ENCODE measurements at places on chromosomes 16 and 17.
A peak's percentile ranks its signal among the peaks of the same experiment; 100 is the strongest.

DNA sequence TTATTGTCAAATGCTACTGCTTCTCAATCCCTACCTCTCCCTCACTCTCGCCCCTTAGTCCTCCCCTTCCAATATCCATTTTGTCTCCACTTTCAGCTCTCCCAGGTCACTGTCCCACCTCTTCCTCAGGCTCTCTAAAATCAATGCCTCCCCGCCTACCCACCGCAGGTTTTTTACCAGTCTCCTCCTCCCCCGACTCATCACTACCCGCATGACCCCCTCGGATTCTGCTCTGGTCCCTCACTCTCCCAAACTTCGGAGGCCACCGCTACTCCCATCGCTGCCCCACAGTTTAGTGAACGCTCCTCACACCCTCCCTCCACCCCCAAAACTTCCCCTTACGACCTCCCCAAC lies 513 bp downstream of the CRLF3 start:
- no peak for DNase-seq

- no peak for DNase-seq
Observed at GRCh38 chr16:80570106-80570478, 29.3 kb downstream of the DYNLRB2 start.

GRCh38 chr17:39095309-39095686 lies 56.1 kb downstream of the PLXDC1 start:
- DNase-seq: no peak

GRCh38 chr17:32915245-32915644 lies 12.7 kb upstream of the TMEM98 start:
- no peak for DNase-seq

GRCh38 chr17:80649200-80649644 lies 104.6 kb downstream of the RPTOR start:
- no peak for DNase-seq

- no peak for DNase-seq
Observed at GRCh38 chr17:13024016-13024415, 6.2 kb upstream of the ELAC2 start.

DNA sequence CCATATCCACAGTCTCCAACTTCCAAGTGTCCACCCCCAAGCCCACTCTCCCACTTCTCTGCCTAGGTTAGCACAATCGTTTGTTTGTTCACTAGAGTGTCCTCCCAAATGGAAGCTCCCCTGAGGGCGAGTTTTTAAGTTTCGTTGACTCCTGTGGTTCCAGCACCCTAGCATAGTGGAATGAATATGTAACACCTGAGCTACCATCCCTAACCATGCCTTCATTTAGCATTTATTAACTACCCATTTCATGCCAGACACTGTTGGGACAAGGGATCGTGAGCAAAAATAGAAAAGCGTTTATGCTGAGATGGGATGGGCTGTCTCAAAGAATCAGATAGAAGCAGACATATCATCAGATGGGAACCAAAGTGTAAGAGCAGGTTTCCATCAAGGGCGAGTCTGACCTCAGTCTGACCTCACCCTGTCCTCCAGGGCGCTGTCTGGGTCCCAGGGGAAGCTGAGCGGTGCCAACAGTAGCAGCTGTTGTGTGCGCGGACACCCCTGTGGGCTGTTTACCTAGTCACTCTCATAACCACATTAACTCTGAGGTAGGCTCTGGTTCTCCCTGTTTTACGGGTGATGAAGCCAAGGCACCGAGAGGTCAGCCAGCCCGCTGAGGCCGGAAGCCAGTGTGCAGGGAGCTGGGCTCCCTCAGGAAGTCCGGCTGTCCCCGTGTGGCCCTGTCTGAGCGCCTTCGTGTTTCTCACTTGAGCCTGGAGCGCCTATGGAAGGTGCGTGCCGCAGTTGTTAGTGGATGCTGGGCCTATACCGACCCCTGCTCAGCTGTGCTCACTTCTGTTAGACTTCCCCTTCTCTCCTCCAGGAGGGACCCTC lies 6.2 kb downstream of the CNP start:
- DNase-seq: no peak

DNA sequence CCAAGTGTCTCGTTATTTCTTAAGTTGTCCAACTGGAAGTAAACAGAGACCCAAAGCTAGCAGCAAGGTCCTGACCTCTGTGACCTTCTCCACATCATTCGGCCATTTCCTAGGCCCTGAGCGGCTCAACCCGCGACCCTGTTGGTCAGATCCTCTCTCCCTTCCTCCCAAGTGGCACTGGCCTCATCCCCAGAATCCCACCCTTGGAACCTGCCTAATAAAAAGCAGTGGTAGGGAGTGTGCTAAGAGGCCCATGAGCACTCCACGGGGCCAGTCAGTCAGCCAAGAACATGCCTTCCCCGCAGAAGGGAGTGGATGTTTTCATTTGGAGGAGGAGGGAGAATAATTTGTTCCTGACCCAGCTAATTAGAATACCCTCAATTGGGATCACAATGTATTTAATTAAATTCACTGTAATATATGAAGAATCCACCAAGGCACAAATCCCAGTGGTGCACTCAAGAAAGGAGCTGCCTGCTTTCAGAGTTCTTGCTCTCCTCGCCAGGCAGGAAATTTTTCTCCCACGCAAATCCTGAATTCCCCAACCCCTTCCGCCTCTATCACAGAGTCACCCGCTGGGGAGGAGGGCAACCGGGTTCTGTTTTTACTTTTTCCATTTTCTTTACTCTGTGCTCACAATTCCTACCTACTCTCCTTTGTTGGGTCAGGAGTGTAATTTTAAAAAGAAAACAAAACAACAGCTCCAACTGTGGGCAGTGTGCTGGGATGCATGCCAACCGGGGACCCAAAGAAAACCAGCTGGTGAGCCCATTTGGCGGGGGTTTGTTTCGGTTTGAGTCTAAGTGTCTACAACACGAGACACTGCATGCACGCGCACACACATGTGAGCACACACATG lies 153.4 kb downstream of the ZFHX3 start:
- DNase-seq: no peak

- DNase-seq: peak; percentile 88
Observed at GRCh38 chr17:42553161-42553818, 567 bp downstream of the HSD17B1 start.

DNA sequence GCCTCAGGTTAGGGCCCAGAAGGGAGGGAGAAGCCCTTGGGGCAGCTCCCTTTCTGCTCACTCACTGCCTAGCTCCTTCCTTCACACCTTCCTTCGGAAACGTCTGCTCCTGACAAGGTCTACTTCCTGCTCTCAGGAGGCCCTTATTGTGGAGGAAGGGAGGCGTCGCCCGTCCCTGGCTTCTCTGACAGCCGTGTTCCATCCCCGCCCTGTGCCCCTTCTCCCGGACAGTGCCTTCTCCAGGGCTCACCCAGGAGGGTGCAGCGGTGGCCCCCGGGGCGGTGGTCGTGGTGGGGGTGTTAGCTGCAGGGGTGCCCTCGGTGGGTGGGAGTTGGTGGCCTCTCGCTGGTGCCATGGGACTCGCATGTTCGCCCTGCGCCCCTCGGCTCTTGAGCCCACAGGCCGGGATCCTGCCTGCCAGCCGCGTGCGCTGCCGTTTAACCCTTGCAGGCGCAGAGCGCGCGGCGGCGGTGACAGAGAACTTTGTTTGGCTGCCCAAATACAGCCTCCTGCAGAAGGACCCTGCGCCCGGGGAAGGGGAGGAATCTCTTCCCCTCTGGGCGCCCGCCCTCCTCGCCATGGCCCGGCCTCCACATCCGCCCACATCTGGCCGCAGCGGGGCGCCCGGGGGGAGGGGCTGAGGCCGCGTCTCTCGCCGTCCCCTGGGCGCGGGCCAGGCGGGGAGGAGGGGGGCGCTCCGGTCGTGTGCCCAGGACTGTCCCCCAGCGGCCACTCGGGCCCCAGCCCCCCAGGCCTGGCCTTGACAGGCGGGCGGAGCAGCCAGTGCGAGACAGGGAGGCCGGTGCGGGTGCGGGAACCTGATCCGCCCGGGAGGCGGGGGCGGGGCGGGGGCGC lies 231.9 kb downstream of the SEC14L1 start:
- peak; percentile 98 for DNase-seq

- DNase-seq: no peak
Observed at GRCh38 chr16:84881702-84882521, 62.1 kb downstream of the CRISPLD2 start.

DNA sequence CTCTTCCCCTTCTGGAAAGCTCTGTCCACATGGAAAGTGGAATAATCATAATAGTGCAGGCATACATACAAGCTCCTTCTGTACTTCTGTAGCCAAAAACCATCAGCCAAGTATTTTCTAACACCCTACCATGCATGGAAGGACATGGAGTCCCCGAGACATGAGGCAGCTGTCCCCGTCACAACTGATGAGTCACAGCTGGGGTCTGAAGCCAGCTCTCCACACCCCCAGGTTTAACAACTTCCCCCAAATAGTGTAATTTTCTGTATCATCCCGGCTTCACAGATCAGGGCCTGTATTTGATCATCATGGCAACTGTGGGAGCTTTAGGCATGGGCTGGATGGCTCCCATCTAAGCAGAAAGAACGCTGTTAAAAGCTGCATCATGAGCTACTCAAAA lies 16.6 kb downstream of the C16orf96 start:
- DNase-seq: no peak

GRCh38 chr17:68600067-68600930 lies 868 bp downstream of the FAM20A start:
- DNase-seq: peak; percentile 92

DNA sequence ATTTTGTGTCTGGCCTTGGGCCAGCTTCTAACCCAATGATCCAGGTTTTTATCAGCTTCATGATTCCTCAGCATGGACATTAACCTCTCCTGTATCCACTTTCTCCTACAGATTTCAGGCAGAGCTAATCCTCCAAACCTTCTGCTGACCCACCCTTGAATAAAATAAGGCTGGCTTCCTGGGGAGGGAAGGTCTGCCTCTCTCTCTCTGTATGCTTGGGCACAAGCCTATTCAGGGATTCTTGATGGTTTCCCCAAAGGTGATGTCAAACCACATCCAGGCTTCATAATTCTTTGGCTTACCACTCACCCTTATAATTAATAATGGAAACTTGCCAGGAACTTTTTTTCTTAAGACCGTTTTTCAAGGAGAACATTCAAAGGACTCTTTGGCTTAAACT lies 240.1 kb downstream of the UTP18 start:
- no peak for DNase-seq

- DNase-seq: peak; percentile 93
Observed at GRCh38 chr17:10875984-10876555, 38.2 kb upstream of the PIRT start.

- no peak for DNase-seq
Observed at GRCh38 chr16:11498683-11499082, 88.0 kb downstream of the LITAF start.

DNA sequence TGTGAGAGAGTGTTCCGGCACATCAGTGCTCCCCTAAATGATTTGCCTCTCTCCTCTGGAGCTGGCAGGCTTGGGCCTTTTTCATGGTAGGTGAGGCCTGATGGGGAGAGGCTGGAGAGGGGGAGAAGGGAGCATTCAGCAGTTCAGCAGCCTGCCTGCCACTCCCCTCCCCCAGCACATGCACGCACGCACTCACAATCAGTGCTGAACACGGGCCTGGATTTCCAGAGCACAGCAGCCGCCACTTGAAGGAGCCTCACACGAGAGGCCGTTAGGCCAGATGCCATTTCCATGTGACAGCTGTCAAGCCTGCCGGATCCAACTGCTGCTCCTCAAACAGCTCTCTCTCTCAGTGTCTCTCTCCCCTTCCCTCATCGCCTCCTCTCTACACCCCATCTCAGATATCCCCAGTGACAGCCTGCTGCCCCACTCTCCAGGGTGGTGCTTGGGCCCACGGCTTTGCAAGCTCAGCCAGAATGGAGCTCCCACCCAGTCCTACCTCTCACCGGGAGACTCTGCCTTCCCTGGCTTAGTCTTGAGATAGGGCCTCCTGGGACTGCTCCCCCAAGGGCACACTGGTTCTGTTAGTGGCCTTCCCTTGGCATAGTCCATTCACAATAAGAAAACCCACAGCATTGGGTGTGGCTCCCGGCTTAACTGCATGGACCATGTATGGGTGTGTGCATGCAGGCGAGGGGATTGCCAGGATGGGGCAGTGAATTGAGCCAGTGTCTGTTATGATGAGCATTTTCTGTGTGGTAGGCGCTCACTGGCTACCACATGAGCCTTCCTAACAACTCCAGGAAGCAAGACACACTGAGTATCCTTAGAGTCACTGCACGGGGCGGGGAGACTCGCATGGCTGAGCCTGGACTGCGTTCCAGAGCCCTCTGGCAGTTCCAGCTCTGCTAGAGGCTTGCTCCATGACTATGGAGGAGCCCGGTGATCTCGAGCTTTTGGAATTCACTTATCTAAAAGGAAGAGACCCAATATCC lies 226.2 kb downstream of the CCDC182 start:
- peak; percentile 75 for DNase-seq

DNA sequence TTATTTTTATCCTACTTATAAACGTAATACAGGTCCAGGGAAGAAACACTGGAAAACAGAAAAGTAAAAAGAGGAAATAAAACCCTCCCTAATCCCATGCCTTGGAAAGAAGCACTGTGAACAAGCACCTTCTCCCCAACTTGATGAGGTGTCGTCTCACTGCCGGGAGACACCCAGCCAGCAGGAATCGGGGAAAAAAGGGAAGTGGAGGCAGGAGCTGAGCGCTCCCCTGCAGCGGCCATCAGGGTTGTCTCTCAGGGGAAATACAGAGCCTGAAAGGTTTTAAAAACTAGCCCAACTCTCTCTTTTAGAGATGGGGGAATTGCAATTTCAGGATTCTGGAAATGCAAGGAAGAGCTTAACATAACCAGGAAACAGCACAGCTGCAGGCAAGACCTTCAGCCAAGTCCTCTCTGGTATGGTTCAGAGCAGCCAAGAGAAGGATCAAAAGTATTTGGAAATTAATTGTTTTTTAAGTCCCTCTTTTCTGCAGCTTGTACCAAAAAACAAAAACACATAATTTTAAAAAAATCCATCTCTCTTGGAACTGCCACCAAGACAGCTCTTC lies 96.3 kb upstream of the RCVRN start:
- DNase-seq: peak; percentile 44

DNA sequence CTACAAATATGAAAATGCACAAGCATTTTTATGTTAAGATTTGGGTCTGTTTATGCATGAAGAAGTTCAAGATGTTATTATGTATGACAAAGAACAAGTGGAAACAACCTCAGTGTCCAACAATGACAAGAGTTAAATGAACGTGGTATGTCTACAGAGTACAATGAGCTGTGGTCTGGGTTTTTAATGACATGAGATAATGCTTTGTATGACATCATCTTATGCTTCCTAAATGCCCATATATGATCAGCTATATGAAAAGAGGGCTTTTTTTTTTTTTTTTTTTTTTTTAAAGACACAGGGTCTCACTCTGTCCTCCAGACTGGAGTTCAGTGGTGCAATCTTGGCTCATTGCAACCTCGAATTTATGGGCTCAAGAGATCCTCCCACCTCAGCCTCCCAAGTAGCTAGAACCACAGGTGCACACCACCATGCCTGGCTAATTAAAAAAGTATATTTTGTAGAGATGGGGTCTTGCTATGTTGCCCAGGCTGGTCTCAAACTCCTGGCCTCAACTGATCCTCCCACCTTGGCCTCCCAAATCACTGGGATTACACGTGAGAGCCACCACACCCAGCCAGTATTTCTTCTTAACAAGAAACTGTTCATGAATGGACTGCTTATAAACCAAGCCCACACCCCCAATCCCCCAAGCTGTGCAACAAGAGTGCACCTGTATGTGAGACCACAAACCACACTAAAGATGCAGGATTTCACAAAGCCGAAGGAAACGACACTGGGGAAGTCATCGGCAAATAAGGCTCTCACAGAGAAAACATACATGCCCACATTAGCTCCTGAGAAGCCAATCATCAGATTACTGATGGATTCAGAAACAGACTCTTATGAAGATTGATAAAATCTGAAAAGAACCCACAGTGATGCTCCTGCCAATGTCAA lies 114.5 kb downstream of the CPPED1 start:
- DNase-seq: no peak
